Suppressor macrophage treated with lipopolysaccharide for 1 hour (primary cell): ENCODE measurements at places on chromosomes 11 and 22.

DNA sequence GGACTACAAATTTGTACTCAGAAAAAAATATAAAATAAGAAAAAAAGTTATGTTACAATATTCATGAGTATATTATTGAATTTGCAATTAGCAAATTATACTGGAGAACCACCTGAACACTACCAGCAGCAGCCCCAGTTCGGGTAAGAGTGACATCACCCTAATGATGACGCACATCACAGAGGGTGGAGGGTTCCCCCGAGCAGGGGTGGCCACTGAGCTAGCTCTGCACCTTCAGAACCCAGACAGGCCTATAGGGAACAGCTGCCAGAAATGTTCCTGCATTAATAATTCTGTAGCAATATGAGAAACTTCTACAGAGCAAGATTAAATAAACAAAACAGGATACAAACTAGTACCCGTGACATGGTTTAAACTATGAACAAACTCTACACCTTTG lies 17.5 kb upstream of the ARAP1 start:
- no peak for DNase-seq

DNA sequence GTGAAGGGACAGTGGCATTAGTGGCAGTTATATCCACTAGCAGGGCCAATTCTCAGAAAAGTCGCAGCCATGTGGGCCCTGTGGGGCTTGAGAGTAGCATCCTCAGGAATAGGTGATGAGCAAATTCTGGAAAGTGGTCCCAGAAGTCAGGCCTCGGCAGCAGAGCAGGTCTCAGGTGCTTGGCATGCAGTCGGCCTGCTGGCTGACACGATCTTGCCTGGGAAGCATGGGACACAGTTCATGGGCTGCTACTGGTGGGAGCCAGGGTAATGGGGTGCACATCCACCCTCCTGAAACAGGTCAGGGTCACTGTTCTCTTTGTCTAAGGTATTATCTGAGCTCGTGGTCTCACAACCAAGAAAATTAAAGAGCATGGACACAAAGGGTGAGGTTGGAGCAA lies 36.8 kb upstream of the TMEM45B start:
- DNase-seq: no peak

GRCh38 chr22:39251762-39252460 lies 7.1 kb upstream of the PDGFB start:
- DNase-seq: no peak

GRCh38 chr11:67640758-67641337 lies 1.3 kb upstream of the TBX10 start:
- DNase-seq: no peak

- DNase-seq: no peak
These were observed 46.2 kb downstream of the TPCN2 start for GRCh38 chr11:69094915-69095290.

- DNase-seq: no peak
These were observed 419.8 kb upstream of the LRRC4C start for GRCh38 chr11:41879214-41879613.

DNA sequence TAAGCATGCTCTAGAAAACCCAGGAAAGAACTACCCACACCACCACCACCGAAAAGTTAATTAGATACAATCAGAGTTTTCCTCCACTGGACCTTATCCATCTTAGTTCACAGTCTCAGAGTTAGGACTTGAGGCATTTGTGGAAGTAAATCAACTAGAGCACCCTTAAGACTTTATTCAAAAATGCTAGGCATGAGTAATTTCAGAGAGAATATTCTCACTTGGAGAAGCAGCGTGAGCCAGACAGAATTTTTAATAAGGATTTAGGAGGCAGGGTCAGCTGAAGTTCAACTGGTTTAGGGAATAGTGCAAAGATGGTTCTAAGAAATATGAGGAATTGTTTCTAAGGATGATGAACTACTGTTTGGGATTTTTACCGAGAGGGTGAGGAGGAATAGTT lies 1.2 kb upstream of the OLFML1 start:
- DNase-seq: no peak

DNA sequence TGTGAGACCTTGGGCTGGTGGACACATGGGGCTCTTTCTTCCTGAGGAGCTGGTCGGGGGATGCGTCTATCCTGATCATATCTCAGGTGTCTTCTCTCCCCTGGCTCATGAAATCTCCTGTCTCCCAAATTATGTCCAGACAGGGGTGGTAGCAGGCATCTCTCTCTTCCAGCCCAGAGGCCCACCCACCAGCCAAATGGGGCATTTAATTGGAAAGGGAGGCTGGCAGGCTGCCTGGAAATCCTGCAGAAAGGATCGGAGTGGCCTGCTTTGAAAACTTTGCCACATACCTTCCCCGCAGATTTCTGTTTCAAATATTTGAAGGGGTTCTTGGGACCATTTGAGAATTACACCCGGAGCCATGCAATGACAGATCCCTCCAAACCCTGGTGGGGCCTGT lies 37.4 kb downstream of the SMIM38 start:
- no peak for DNase-seq

DNA sequence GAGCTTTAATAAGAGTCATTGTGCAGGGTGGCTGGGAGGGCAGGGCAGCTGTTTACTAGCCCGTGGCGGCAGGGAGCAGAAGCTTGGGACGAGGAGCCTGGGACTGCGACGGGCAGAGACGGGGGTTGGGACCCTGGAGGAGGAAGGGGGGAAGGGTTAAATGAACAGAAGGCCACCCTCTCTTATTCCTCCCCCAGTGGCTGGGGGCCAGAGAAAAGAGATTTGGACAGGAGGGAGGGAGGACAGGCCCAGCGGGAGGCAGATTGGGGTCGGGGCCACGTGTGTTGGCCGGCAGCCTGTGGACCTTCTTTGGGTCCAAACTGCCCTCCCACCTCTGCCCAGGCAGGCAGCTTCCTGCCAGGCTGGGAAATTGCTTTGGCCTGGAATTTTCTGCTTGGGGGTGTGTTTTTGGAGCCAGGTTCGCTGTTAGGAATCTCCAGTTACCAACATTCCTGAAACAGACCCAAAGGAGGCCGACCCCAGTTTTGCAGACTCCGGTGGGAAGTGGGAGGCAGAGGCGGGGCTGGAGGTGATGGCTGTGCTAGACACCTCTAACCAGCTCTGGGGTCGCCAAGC lies 50.2 kb downstream of the APOL3 start:
- no peak for DNase-seq

DNA sequence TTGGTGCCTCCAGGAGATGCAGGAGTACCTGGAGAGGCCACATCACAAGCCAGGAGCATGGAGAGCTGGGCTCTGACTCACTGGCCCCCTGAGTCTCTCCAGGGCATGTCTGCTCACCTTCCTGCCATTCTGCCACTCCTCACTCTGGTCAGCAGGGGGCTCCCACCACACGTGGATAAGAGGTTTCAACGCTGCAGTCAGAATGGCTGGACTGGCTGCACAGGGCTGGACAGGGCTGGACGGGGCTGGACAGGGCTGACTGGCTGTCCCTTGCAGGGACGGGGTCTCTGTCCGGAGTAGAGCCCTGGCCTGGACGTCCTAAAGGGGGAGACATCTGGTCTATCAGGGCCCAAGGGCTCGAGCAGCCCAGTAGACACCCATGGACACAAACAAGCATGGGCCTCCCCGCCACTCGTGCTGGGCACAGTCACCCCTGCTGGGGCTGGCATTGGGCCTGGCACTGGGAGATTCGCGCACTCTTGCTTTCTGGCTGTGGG lies 34.6 kb downstream of the CYTH4 start:
- DNase-seq: peak; percentile 90

DNA sequence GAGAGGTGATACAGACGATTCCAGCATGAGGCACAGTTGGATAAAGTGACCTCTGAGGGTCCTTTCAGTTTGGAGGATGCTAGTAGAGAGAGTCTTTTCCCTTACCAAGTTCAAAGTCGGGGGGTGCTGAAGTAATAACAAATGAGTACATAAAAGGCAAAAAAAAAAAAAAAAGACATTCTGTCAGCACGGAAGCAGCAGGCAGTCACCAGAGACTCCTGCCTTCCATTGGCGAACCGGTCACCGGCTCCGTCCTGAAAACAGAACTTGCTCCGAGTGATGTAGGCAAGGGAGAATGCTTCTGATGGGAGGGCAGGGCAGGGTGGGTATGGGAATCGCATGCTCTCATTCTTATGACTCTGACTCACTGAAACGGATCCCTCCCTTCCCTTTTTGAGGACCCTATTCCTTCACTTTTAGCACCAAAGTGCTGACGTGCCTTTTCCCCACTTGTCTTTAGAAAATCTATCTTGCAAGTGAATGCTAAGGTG lies 65.9 kb downstream of the PRR5L start:
- DNase-seq: peak; percentile 85

DNA sequence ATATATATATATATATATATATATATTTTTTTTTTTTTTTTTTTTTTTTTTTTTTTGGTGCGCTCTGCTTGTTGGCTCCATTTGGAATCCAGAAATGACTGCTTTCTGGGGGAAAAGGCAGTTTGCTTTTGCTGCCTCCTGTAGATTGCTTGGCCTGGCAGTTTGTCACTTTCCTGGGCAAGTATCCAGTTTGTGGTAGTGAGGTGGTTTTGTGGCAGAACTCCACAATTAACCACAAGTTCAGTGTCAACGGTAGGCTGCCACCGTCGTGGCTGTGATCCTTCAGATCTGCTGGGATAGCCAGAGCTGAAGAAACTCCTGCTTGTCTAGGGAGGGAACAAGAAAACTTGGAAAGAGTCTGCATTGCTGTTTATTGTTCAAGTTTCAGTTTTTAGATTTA lies 5.0 kb upstream of the PDE3B start:
- no peak for DNase-seq

DNA sequence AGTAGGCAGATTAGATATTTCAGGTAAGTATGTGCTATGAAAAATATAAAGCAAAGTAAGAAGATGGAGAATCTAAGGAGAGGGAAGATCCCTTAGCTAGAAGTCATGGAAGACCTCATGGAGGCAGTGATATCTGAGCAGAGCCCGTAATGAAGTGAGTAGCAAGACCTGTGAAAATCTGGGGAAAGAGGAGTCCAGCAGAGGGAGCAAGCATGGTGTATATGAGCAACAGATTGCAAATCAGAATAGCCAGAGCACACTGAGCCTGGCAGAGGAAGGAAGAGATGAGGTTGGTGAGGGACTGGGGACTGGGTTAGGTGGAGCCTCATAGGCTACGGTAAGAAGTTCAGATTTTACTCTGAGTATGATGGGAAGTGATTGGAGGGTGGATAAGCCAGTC lies 9.4 kb downstream of the LHFPL7 start:
- peak; percentile 17 for DNase-seq

DNA sequence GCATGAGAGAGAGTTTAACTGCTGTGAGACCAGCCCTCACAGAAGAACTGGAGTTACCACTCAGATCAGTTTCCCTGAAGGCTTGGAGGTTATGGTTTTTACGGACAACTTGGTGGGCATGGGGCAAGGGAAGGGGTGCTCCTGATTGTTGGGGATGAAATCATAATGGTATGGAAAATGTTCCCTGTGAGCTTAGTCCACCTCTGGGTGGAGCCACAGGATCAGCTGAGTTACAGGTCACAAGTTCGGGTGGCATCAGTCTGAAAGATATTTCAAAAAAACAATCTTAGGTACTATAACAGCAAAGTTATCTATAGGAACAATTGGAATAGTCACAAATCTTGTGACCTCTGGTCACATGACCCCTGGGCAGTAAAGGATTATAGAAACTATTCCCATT lies 162.9 kb downstream of the DLG2 start:
- DNase-seq: no peak

DNA sequence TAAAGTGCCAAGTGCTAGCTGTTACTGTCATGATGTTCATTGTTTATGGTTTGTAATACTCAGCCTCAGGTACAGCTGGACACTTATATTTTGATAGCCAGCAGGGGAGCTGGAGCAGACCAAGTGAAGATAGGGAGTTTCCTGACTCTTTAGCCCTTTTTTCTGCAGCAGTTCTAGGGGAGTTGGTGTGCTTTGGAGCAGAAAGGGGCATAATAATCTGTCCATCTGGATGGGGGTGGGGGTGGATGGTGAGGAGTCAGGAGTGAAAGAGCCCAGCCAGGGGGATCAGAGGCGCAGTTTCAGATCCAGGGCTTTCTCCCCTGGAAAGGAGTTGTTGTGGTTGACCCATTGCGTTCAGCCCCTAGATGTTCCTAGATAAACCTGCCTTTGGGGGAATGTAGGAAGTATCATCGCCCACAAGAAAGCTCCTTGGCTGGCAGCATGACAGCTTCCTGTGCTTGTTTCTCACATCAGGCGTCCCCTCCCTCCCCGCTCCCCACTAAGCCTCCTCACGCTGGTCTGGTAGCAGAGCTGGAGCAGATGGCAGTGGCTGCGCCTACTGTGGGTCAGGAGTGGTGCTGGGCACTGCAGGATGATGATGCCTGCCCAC lies 41.9 kb downstream of the MED15 start:
- DNase-seq: peak; percentile 23

DNA sequence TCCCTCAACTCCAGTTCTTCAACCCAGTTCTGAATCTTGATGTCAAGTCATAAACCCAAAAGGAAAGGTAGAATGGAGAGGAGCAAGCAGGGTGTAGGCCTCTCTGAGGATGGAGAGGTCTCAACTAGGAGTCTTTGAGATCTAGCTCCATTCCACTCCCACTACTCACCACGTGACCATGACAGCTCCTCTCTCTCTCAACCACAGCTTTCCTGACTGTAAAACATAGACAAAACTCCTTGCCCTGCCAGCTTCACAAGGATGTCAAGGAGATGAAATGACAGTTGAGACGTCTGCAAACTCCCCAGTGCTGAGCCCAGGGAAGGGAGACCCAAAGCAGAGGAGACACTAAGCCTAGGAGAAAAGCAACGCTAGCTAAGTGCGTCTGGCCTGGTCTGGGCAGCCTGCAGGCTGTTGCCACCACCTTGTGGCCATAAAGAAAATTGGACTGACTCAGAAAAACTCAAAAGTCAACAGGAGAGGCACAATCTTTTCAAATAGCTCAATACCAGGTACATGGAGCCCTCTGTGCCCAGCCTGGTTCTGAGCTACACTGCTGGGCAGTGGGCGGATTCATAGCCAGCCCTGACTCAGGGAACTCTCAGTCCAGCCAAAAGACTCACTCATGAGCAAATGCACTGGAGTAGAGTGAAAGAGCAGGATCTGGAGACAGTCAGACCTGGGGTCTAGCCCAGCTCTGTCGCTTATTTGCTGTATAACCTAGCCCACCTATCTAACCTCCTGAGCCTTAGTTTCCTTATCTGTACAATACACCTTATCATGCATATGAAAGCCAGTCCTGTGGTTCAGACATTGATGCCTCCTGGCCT lies 3.4 kb downstream of the CLPB start:
- peak; percentile 69 for DNase-seq

- DNase-seq: peak; percentile 98
These were observed at the start of gene CD44 for GRCh38 chr11:35138943-35139721. Gene CD44, plus strand, starts transcription at chr11:35139171. Its CDS starts 133 bp downstream, at chr11:35139304.

- DNase-seq: no peak
These were observed 6.1 kb downstream of the MIAT start for GRCh38 chr22:26663374-26663923.

- DNase-seq: peak; percentile 83
These were observed 7.2 kb downstream of the MICAL2 start for GRCh38 chr11:12117611-12118010.

- no peak for DNase-seq
These were observed 53.4 kb downstream of the NCAPD3 start for GRCh38 chr11:134170177-134170918.

GRCh38 chr11:121999651-122000050 lies 116.4 kb downstream of the BLID start:
- DNase-seq: no peak
